BJ (cell line): ENCODE measurements at places on chromosomes 13 and 19. TPM values are rescaled to one million over a fixed set of nuclear protein-coding genes. Genes with fewer than 3 reads are reported as not detected.
A peak's percentile ranks its signal among the peaks of the same experiment; 100 is the strongest.

DNA sequence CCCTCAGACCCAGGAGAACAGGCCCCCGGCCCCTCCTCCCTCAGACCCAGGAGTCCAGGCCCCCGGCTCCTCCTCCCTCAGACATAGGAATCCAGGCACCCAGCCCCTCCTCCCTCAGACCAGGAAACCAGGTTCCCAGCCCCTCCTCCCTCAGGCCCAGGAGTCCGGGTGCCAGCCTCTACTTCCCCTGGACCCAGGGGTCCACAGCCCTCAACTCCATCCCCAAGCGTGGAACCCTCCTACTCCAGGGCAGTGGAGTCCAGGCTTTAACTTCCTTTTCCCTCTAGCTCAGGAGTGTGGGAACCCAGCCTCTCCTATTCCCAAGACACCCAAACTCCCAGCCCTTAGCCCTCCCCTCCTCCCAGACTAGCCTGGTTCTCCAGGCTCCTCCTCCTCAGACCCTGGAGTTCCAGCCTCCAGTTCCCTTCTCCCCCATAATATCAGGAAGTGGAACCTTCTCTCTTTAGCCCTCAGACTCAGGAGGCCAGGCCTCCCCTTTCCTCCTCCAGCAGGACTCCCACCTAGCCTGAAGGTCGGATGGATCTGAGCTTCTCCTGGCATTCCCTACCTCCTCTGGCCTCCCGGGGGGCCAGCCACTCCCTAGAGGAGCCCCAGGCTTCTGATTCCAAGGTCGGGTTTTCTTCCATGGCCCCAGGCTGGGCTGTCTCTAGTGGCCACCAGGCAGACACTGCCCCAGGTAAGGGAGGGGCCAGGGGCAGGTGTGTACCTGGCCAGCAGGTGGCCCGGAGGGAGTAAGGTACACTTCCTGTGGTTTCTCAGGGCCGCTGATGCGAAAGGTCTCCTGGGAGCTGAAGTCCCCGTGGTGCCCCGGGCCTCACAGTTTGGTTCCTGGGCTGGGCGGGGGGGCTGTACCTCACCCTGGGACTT lies at the start of gene TMC4:
Gene TMC4, minus strand, starts transcription at position 690 of the 888 bp plus-strand sequence. Its CDS starts 43 bp downstream, at position 647.
- DNase-seq: no peak

- no peak for DNase-seq
Observed at GRCh38 chr19:50460161-50460765, 16.0 kb upstream of the EMC10 start.

GRCh38 chr13:79966059-79966458 lies 374.9 kb downstream of the SPRY2 start:
- DNase-seq: no peak

- no peak for DNase-seq
Observed at GRCh38 chr13:22111961-22112360, 441.1 kb downstream of the FGF9 start.

- DNase-seq: no peak
Observed at GRCh38 chr13:46171217-46171616, 10.8 kb downstream of the LCP1 start.

GRCh38 chr13:98537306-98537705 lies 39.6 kb downstream of the STK24 start:
- DNase-seq: no peak

DNA sequence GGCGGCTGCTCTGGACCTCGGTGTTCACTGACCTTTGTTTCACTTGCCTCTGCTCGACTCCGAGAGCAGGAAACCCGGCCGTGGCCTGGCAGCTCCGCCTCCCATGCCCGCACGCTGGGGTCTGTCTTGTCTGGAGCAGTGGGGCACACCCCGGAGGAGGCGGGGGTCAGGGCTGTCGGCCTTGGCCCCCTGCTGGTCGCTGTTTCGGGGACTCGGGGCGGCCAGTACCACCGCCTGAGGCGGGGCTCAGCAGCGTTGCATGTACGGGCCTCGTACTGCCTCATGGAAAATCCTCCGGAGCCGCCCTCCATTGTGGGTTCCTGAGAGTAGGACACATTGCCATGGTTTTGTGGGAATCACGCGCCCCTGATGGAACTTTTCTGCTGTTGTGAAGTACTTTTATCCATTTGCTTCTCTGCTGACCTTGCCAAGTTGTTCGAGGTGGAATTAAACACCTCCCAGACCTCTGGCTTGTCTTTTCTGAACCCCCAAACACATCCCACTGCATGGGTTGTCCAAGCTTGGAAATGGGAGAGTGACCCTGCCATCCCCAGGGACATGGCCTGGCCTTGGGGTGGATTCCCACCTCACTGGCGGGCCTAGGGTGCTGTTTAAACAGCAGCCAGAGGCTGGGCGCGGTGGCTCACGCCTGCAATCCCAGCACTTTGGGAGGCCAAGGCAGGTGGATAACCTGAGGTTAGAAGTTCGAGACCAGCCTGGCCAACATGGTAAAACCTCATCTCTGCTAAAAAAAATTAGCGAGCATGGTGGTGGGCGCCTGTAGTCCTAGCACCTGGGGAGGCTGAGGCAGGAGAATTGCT lies 5.5 kb upstream of the NDUFS7 start:
- no peak for DNase-seq

DNA sequence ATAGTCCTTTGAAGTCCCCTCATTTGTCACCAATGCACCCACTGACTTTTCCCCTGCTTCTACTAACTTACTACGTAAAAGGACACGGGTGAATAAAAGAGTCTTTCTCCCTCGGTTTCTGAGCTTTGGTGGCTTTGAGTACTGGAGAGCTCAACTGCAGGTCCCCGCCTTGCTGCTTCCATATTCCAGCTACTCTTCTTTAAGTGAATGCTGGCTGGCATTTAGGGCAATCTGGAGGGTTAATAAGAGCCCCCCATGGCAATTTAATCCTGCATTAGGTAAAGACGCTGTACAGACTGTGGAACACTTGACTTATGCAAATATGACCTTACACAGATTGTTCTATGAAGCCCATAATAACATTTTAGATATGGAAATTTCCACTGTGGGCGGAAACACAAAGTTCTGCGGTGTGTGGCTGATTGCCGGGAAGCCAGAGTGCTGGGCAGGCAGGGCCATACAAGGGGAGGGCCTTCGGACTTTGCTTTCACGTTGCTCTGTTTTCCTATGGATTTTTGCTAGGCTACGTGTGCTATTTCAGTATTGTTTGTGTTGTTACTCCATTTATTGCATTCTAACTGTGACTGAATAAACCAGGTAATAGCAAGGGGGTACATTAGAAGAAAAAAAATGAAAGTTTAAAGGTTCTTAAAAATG lies 97.5 kb downstream of the SLC10A2 start:
- DNase-seq: no peak

GRCh38 chr19:43444531-43445287 lies 20.7 kb downstream of the LYPD3 start:
- DNase-seq: no peak

DNA sequence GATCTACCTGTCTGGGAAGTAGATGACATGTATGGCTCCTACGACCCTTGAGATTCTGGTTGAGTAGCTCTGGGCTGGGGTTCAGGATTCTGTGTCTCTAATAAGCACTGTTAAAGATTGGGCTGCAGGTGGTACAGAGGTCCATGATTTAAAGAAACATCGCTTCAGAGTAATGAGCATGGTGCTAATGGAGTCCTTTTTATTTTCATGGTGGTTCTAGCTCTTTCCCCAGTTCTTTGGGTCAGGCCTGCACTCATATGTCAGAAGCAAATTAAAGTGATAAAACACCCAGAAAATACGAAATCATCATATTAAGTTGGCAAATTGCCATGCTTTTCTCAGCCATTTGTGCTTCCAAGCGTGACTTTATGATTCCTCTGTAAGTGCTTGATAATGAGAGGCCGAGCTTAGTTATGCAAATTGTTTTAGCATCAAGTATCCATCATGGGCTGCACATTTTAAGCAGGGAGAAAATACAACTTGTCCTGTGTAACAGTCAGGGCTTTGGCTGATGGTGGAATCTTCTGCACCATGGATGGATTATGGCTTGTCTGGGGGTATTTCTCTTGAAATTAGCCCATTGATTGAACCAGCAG lies 45.1 kb downstream of the MTUS2 start:
- DNase-seq: no peak

DNA sequence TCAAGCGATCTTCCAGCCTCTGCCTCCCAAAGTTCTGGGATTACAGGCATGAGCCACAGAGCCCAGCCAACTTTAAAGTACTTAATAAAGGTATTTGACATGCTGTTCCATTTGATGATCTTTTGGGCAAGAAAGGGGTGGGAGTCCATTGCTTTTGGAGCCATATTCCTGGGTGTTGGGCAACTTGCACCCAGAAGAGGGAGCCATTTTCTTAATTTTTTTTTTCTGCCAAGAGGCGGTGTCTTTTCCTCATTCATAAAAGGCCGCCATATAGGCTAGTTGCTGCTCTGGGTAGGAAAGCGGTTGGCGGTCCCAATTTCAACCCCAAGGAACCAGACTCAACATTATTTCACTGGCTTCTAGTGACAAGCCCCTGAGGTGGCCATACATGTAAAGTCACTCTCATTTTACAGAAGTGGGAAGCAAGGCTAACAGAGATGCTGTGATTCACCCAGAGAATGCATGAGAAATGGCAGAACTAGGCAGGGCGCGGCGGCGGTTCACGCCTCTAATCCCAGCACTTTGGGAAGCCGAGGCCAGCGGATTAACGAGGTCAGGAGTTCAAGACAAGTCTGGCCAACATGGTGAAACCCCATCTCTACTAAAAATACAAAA lies 139.6 kb downstream of the CACNA1A start:
- no peak for DNase-seq

- DNase-seq: no peak
Observed at GRCh38 chr19:2512523-2513431, 36.9 kb downstream of the GADD45B start.

- DNase-seq: peak; percentile 9
Observed at GRCh38 chr13:107035778-107036177, 467.8 kb upstream of the ARGLU1 start.

- no peak for DNase-seq
Observed at GRCh38 chr13:112983428-112984196, 14.6 kb downstream of the MCF2L start.

GRCh38 chr19:6164906-6165531 lies 29.6 kb downstream of the ACSBG2 start:
- no peak for DNase-seq

DNA sequence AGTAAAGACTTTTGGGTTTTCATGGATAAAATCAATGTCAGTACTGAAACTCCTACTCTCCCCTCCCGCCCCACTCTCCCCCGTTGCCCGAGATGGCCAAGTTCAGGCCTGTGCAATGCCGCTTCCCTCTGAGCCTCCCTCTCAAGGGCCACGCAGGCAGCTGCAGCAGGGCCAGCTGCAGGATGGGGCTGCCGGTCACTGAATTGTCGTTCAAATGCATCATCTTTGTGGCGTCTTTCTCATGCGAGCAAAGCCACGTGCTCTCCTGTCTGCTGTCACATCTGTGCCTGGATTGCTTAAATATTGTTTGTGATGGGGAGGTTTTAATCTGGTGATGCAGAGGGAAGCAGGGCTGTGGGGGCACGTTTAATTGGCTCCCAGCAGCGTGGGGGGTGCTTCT lies 26.6 kb downstream of the SHISA2 start:
- no peak for DNase-seq

DNA sequence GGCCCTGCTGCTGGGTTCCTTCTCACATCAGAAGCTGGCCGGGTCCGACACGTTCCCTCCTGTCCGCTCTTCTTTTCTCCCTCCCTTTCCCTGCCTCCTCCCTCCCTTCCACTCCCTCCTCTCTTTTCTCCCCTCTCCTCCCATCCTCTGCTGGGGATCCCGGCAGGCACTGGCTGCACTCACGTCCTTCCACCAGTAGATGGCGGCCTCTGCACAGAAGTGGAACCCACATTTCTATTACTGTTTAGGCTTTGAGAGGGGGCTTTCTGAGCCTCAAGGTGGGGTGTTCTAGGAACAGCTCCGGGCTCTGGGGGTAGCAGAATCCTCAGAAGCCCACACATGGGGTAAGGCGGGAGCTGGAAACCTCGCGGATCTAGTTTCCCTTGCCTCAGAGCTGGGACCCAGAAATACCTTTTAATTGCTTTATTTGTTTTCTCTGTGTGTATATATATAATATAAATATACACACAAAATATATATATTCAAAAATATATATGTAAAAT lies 294.2 kb downstream of the ZNF536 start:
- no peak for DNase-seq

DNA sequence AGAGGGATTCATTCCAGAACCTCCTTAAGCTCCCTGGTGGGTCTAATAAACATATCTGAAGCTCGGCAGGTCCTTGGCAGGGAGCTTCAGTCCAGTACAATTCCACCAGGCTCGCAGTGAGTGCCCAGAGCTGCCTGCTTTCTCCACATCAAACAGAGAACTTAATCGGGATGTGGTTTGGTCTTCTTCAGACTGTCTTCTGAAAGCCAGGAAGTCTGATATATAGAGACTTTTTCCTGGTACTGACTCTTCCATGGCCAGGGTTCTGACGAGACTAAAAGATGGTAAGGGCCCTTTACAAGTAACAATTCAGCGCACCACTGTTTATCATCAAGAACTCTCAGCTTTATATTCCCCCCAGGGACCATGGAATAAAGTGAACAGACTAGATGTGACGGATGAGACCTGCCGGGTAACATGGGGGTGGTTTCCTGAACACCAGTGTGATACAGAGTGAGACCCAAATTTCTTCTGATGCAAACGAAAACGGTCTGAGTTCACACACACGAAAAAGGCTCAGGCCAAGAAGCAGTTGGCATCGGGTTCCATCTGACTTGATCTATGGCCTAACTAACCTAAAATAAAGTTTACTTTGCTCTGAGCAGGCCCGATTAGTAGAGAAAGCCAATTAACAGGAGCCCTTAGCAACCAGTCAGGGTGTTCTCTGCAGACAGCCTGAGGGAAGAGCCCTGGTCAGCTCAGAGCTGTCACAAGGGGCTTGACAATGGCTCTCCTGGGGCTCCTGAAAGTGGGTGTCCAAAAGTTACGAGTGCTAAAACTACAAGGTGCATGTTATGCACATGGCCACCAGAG lies 29.0 kb downstream of the RANBP3 start:
- no peak for DNase-seq

DNA sequence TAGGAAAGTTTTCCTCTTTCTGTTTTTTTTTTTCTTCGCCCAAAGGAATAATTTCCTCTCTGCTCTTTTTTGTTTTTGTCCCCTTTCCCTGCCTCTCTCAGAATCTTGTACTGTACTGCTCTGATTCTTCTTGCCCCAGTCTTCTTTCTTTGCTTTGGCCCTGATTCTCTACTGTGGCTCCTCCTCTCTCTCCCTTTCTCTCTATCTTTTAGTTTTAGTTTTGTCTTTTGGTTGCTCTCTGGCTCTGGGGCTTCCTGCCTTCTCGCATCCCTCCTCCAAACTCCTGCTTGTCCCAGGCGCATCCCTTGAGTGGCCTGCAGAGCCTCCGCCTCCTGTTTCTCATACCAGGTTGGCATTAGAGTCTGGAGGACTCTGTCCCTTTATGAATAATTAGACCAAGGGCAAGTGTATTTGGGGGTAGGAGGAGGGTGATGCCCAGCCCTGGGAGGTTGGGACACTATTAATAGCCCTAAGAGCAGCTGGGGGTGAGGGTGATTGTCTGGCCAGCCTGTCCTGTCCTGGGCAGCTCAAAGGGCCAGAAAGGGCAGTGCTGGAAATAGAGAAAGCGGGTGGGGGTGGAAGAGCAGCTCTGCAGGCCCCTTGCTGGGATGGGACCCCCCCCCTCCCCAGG lies 39.1 kb downstream of the LYL1 start:
- DNase-seq: no peak

- DNase-seq: no peak
Observed at GRCh38 chr13:43300865-43301264, 277.5 kb downstream of the DNAJC15 start.

The ZNF552 gene
- 2.1 and 2.5 TPM in 2 replicates for polyA plus RNA-seq

The TLE6 gene
- polyA plus RNA-seq: 0.12 and 0.26 TPM in 2 replicates

The PVR gene
- polyA plus RNA-seq: 84.4 and 129 TPM in 2 replicates

The ZNF98 gene
- polyA plus RNA-seq: not detected in 2 replicates

The TMC4 gene
- 0.54 and 0.55 TPM in 2 replicates for polyA plus RNA-seq

The PPP1R37 gene
- polyA plus RNA-seq: 10.8 and 16.1 TPM in 2 replicates

The TEX26 gene
- not detected in 2 replicates for polyA plus RNA-seq
